ENCODE measurements at places on chromosomes 3 and 15.

DNA sequence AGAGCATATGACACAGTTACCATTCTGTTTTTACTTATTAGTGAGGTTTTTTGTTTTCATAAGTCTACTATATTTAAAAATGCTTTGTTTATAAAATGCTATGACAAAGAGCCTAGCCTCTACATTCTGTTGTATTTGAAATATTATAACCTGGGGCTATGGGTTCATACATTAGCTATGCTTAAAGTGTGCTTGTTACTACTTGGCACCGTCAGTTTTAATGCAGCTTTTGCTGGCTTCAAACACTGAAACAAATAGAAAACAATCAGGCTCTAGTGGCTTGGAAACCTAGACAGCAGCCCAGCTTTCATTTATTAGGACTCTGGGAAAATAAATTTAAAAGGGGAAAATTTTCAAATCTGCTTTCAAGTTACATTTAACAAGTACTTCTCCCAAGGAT, 635.9 kb downstream of the CADM2 start:
- DNase-seq, result no peak

DNA sequence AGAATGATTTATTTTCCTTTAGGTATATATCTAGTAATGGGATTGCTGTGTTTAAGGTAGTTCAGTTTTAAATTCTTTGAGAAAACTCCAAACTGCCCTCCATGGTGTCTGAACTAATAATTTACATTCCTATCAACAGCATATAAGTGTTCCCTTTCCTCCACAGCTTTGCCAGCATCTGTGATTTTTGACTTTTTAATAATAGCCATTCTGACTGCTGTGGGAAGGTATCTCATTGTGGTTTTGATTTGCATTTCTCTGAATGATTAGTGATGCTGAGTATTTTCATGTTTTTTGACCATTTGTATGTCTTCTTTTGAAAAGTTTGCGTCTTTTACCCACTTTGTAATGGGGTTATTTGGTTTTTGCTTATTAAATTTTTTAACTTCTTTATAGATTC, 571.6 kb upstream of the CCDC54 start:
- DNase-seq, result no peak

DNA sequence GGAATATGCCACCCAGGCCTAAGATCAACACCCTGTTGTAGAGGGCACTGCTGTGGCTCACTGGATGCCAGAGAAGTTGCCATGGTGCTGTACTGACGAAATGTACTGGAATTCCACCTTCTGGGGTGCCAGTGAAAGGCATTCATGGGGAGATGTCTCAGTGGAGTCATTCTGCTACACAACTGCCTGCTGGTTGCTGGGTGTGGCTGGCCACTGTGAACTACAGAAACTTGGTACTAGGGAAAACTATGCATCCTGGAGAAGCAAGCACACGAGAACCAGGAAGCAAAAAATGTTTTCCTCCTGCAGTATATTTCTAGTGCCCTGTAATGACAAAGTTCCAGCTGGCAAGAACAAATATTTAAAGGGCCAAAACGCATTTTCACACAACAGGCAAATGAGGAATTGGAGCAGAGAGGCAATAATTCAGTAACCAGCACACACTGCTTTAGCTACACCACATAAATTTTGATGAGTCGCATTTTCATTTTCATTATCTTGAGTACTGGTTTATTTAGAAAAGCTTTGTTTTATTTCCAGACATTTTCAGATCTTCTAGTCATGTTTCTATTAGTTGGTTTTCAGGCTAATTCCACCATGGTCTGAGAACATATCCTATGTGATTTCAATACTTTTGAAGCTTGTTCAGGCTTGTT, 18.3 kb upstream of the RFX7 start:
- no peak for DNase-seq

DNA sequence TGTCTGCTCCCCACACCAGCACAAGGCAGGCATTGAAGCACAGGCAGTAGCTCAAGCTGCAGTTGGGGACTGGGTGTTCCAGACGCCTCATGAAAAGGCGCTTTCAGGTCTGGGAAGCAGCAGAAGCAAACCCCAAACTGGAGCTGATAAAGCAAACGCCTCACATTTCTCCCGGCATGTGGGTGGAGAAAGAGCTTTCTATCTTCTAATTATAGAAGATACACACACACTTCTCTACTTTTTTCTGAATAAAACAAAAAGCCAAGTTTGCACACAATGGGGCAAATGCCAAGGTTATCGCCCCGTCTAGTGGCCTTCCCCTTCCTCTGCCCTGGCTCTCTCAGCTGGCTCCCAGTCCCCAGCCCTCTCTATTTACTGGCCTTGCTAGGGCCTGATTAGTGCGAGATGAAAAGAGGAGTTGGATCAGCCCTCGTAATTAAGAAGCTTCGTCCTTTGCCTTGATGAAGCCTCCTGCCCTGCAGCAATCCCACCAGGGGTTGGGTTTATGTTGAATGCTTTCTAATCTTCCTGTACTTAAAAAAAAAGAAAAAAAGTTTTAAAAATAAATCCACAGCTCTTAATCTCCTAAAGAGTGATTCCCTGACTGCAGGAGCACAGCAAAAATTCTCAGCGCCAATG, 120.2 kb downstream of the MEGF11 start:
- DNase-seq, result no peak

DNA sequence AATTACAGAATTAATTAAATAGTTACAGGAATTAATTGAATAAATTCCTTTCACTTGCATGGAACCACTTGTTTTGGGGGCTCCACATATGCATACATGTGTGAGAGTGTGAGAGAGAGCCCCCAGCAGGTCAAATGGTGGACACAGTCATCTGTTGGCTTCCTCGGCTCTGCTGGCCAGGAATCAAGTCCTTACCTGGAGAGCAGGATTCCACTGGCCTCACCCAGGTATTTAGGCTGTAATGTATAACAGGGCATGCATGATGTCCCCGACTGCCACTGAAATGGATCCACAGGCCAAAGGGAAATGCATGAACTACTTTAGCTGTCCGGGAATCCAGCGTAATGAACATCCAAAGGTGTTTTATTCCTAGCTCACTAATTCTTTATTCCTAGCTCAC, 139.7 kb upstream of the SMAD3 start:
- no peak for DNase-seq

DNA sequence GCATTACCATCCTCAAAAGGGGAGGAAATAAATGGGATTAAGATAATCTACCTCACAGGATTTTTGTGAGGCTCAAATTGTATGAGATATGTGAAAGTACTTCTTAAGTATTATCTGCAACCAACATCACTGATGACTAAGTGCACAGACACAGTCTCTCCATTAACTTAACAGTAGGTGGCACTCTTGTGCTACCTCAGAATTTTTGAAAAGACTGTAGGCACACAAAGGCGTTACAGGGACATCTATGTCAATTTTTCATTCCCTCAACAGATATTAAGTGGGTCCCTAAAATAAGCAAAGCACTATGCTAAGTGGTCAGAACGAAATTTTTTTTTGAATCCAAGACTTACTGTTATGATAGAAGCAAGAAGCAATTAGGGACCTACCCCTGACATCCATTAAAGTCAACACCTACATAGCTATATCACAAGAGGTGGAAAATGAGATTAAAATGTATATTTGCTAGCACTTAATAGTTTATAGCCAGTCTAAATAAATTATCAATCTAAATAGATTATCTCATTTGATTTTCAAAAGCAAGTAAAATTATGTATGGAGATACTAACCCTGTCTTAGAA, 52.9 kb downstream of the RYK start:
- no peak for DNase-seq

DNA sequence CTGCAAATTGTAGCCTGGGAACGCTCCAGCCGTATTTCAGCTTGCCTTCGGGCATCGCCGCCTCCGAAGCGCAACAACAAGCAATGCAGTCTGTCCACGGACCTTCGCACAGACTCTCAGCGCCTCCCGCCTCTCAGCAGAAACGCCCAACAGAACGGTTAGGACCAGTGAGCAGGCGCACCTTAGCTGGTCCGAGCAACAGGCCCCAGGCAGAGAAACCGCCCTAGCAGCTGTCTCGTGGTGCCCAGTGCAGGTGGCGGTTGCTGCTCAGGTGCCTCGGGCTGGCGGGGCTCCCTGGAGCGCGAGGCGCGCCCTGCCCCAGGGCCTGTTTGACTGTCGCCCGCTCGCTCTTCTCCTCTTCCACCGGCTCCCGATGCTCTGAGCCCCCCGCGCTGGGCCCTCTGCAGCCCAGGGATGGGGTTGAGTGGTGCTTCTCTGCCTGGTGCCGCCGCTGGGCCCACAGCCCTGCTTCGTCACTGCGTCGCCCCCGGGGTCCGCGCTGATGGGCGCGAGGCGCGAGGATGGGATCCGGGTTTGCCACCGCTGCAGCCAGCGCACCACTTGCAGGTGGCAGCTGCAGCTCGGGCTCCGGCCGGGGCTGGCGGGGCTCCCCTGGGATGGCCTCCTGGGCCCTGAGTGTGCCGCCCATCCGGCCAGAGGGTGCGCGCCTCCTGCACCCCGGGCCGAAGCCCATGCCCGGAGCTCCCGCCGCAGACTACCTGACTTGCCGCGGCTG, 268.4 kb upstream of the FRG2C start:
- no peak for DNase-seq

DNA sequence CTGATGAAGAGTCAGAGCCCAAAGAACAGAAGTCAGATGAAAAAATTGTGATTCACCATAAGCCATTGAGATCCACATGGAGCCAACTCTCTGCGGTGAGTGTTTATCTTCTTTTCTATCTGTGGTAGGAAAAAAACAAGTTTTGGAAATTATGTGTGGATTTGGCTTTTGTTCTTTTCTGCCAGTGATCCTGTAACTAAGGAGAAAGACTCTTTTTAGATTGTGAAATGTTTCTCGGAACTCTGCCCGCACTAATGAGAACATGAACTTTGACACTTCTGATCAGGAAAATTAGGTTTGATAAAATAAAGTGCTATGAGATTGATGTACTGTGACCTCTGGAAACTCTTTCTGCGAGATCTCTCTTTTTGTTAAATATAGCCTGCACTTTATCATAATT, 8.4 kb downstream of the ARHGEF26 start:
- DNase-seq, result no peak

GRCh38 chr15:42215913-42216829, 8.1 kb upstream of the VPS39 start:
- DNase-seq, result no peak

DNA sequence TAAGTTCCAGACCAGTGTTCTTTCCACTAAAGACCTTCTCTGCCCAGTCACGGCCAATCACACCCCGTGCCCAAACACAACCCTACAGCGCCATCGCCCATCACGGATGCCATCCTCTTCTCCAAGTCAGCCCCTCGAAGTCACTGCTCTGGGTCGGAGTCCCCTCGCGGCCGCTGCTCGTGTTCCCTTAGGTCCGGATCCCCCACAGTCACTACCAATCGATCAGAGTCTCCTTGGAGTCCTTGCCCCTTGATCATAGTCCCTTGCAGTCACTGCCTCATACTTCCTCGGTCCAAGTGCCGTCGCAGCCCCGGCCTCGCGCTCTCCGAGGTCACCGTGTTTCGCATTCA, 461 bp downstream of the PCYT1A start:
- DNase-seq, result no peak

GRCh38 chr3:33807191-33807590, 8.8 kb downstream of the PDCD6IP start:
- DNase-seq, result no peak

Data from stimulated activated CD8-positive, alpha-beta memory T cell treated with anti-CD3 and anti-CD28 coated beads, Interleukin-7, amount 100 ng/mL, for 4 hours (primary cell).